ENCODE measurements at places on chromosomes 5 and 9.
A peak's percentile ranks its signal among the peaks of the same experiment; 100 is the strongest.

- DNase-seq: peak; percentile 52
Observed at GRCh38 chr5:68216245-68217046, 890 bp downstream of the PIK3R1 start.

- DNase-seq: no peak
Observed at GRCh38 chr9:127904561-127905003, 5.2 kb upstream of the ST6GALNAC6 start.

- no peak for DNase-seq
Observed at GRCh38 chr5:147544556-147544955, 34.7 kb upstream of the DPYSL3 start.

- no peak for DNase-seq
Observed at GRCh38 chr9:18951936-18952335, 81.1 kb downstream of the SAXO1 start.

- DNase-seq: no peak
Observed at GRCh38 chr5:132378580-132378979, 9.1 kb downstream of the SLC22A5 start.

DNA sequence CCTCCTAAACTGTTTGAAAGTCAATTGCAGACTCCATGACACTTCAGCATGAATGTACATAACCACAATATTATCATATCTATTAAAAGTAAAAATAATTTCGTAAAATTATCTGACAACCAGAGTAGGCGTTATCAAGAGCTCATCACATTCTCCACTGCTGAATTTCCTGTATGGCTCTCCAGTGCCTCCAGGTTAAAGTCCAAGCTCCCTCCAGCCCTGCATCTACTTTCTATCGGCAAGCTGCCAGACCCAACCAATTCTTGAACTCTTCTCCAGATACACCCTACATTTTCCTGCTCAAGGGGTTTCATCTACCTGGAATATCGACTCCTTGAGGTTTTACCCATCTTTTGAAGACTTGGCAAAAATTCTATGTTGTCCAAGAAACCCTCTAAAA, 74.5 kb upstream of the TBC1D2 start:
- no peak for DNase-seq

- no peak for DNase-seq
Observed at GRCh38 chr5:93723005-93723404, 18.4 kb downstream of the POU5F2 start.

- DNase-seq: no peak
Observed at GRCh38 chr9:113026200-113026599, 14.2 kb upstream of the ZNF883 start.

All from testis (tissue), 5 donors.